ENCODE measurements at places on chromosomes 3 and 15. TPM values are rescaled to one million over a fixed set of nuclear protein-coding genes. Genes with fewer than 3 reads are reported as not detected.

SLC24A5 gene
- total RNA-seq, result not detected

DNA sequence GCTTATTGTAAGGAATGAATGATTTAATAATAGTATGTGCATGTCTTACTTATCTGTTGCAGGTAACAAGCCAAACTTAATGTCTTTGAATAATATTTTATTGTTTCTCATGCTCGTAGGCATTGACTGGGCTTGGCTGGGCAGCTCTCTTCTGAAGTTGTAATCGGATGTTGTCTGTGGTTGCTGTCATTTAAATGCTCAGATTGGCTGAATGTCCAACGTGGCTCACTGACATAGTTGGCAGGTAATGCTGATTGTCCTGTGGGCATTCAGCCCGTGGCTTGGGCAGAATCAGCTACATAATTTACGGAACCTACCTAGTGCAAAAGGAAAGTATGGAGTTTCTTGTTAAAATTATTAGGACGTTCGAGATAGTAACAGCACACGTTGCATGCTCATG, 297.4 kb upstream of the GBE1 start:
- no peaks in the 10 kb centered on the region for H3K27me3 ChIP-seq
- peak; percentile 7 for DNase-seq
- H3K36me3 ChIP-seq, result no peaks in the 10 kb centered on the region
- no peak overlapping the region for H3K4me3 ChIP-seq
- no peaks in the 10 kb centered on the region for H3K4me1 ChIP-seq

GRCh38 chr3:38608086-38608775, 41.3 kb downstream of the SCN5A start:
- H3K36me3 ChIP-seq, result no peaks in the 10 kb centered on the region
- no peak for DNase-seq
- H3K4me1 ChIP-seq, result no peaks in the 10 kb centered on the region
- no peaks in the 10 kb centered on the region for H3K27me3 ChIP-seq
- no peak overlapping the region for H3K27ac ChIP-seq

- DNase-seq, result no peak
- no peaks in the 10 kb centered on the region for H3K27me3 ChIP-seq
- no peaks in the 10 kb centered on the region for H3K4me1 ChIP-seq
- H3K4me3 ChIP-seq, result no peak overlapping the region
- H3K27ac ChIP-seq, result no peak overlapping the region
- no peaks in the 10 kb centered on the region for H3K36me3 ChIP-seq
Measured at GRCh38 chr15:97030251-97030650, 699.8 kb downstream of the NR2F2 start.

GRCh38 chr3:122324871-122325323, at the start of gene CSTA:
Gene CSTA, plus strand, starts transcription at chr3:122325248. Its CDS starts 45 bp downstream, at chr3:122325293.
- H3K4me1 ChIP-seq, result no peaks in the 10 kb centered on the region
- no peaks in the 10 kb centered on the region for H3K36me3 ChIP-seq
- peak; percentile 62 for DNase-seq
- H3K4me3 ChIP-seq, result no peak within 1 kb of the TSS
- H3K27ac ChIP-seq, result no peak within 1 kb of the TSS
- H3K27me3 ChIP-seq, result no peaks in the 10 kb centered on the region

DNA sequence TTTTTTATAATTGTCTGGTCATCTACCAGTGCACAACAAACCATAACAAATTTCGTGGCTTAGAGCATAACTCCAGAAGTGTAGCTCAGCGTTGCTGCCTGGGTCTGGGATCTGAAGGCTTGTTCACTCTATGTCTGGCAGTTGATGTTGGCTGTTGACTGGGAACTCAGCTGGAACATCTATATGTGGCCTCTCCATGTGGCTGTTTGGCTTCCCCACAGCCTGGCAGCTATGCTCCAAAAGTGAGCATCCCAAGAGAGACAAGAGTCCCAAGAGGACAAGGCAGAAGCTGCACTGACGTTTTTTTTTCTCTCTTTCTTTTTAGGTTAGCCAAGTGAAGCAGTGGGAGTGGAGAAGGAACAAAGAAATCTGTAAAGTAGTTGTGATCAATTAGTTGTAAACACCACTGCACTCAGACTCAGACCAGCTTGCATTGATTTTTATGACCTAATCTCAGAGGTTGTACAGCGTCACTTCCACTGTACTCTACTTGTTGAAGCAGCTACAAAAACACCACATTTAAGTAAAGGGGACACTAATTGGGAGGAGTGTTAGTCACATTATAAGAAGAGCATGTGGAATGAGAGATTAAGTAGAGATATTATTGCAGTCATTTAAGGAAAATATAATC, 2.5 kb upstream of the GPR176 start:
- no peak for DNase-seq
- H3K27ac ChIP-seq, result no peak overlapping the region
- no peaks in the 10 kb centered on the region for H3K4me1 ChIP-seq
- no peak overlapping the region for H3K4me3 ChIP-seq
- no peaks in the 10 kb centered on the region for H3K27me3 ChIP-seq

DNA sequence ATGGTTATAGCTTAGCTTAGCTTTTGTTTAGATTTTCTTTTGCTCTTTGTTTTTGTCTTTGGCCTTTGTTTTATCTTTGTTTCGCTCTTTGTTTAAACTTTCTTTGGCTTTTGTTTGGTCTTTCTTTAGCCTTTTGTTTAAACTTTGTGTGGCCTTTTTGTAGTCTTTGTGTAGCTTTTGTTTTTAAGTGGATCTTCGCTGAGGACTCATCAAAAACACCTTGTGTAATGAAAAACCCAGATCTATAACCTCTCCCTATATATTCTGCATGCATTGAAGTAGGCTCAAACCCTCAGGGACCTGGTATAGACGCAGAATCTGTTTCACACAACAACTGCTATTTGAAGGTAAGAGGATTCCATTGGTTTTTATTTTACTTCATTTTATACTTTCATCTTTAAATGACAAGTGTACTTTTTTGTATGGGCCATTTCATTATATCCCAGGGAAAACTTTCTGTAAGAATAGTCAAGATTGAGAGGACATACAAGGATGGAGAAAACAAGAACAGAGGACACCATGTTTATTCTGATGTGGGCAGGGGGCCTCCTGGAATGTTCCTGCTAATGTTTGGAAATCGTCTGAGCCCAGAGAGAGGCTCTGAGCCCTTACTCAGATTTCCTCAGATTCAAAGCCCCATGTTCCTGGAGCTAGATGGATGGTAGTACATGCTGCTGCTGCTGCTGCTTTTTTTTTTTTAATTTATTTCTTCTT, at the start of gene MOBP:
Gene MOBP, plus strand, starts transcription at position 287 of the 714 bp plus-strand sequence. CDS start 34,390 bp downstream, outside the sequence.
- H3K27me3 ChIP-seq, result no peaks in the 10 kb centered on the region
- DNase-seq, result no peak
- no peaks in the 10 kb centered on the region for H3K4me1 ChIP-seq
- H3K36me3 ChIP-seq, result no peaks in the 10 kb centered on the region
- no peak within 1 kb of the TSS for H3K4me3 ChIP-seq

- H3K4me1 ChIP-seq, result no peaks in the 10 kb centered on the region
- no peaks in the 10 kb centered on the region for H3K27me3 ChIP-seq
- no peak overlapping the region for H3K4me3 ChIP-seq
Measured at GRCh38 chr3:128950223-128950938, 43.5 kb downstream of the CFAP92 start.

- no peaks in the 10 kb centered on the region for H3K4me1 ChIP-seq
- no peaks in the 10 kb centered on the region for H3K36me3 ChIP-seq
- no peak overlapping the region for H3K27ac ChIP-seq
Measured at GRCh38 chr15:50257924-50258323, 7.6 kb downstream of the HDC start.
